Epithelial cell of esophagus (primary cell): ENCODE measurements at places on chromosomes 1 and 21.

GRCh38 chr1:225468270-225469020 lies 40.6 kb upstream of the LBR start:
- no peak for DNase-seq

- DNase-seq = no peak
Measured at GRCh38 chr1:161131523-161132409, 701 bp downstream of the DEDD start.

GRCh38 chr1:203265541-203265940 lies 36.1 kb upstream of the CHIT1 start:
- DNase-seq = peak; percentile 76

DNA sequence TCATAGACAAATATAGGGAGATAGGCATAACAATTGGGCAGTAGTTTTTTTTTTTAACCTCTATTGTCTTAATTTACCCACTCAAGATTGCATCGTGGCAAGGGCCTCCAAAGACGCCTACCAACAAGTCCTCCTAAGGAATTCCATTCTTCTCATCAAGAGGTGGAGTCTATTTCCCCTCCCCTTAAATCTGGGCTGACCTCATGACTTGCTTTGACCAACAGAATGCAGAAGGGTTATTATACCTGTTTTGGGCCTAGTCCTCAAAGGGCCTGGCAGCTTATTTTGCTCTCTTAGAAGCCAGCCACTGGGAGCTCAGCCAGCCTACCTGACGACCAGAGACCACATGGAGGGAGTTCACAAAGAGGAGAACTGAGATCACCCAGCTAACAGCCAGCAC lies 92.3 kb downstream of the COQ8A start:
- no peak for DNase-seq

DNA sequence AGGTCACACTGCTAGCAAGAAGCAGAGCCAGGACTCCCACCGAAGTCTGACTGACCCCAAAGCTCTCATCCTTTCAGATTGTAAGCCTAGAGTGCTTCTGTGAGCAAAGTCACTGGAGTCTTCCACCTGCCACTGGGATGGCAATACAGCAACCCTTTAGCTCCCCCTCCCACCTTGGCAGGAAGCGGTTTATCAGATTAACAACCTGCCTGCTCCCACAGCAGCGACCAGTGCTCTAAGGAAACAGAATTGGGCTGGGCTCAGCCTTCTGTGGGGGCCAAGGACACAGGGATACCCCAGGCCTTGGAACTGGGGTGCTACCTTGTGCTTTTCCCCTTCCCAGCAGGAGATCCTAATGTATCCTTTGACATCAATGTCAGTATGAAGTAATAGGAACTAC lies 76.0 kb downstream of the GFI1 start:
- no peak for DNase-seq
